CD4-positive, alpha-beta T cell treated with Interferon gamma for 1 hour (primary cell): ENCODE measurements at places on chromosomes 12 and 14.

- DNase-seq, result no peak
Observed at GRCh38 chr12:97275256-97275655, 187.3 kb upstream of the RMST start.

GRCh38 chr12:131139363-131140068 is 185.8 kb downstream of the ADGRD1 start:
- DNase-seq, result no peak

DNA sequence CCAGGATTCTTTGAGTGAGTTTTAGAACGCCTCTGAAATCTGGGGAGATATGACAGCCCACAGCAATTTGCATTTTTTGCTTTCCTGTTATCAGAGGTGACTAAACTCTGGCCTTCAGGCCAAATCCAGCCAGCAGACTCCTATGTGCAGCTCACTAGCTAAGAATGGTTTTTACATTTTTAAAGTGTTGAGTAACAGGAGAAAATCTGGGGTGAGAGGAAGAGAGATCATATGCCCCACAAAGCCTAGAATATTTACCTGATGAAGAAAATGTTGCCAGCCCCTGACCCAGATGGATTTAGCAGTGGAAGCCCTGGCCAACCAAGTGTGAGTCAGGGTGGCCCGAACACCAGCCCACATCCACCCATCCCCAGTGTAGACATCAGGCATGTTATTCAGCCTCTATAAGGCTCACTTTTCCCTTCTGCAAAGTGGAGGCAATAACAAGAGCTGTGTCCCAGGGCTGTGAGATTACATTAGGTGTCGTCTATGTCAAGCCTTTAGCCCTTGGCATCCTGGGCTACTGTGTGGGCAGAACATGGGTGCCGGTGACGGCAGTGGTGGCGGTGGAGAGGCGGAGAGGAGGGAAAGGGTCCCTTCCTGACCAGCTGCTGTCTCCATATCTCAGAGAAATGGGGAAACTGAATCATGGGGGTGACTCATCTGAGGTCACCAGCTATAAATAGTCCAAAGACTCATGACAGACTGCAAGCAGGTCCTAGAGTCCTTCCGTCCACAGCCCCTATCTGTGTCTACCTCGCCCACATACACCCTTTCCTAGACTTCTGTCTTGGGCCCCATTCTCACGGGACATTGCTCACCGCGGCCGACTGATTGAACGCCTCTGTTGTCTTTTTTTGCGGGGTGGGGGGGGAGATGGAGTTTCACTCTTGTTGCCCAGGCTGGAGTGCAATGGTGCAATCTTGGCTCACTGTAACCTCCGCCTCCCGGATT is 32.6 kb upstream of the CD9 start:
- peak; percentile 71 for DNase-seq

- DNase-seq, result no peak
Observed at GRCh38 chr14:102830474-102831045, 53.3 kb downstream of the TRAF3 start.

- no peak for DNase-seq
Observed at GRCh38 chr12:87779016-87779415, 250.2 kb downstream of the C12orf50 start.
